Esophagus muscularis mucosa (tissue), 4 donors: ENCODE measurements at places on chromosomes 7 and 10.

DNA sequence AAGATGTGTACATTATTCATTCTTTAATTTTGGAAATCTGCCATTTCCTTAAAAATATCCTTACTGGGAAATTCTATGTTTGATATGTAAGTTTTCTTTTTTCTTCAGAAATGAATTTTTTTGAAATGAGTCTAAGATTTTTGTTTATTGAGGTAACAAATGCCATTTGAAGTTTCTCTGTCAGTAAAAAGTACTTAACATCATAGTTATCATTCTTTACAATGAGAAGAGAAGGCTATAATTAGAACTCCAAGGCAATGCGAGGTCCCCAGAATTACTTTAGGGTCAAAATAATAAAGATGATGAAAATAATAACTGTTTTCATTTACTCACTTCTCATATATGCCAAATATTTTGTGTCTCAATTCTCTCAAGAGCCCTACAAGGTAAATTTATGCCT, 37.0 kb upstream of the RHOBTB1 start:
- no peak for DNase-seq

- DNase-seq: no peak
Measured at GRCh38 chr10:124342821-124343170, 75.9 kb downstream of the OAT start.

DNA sequence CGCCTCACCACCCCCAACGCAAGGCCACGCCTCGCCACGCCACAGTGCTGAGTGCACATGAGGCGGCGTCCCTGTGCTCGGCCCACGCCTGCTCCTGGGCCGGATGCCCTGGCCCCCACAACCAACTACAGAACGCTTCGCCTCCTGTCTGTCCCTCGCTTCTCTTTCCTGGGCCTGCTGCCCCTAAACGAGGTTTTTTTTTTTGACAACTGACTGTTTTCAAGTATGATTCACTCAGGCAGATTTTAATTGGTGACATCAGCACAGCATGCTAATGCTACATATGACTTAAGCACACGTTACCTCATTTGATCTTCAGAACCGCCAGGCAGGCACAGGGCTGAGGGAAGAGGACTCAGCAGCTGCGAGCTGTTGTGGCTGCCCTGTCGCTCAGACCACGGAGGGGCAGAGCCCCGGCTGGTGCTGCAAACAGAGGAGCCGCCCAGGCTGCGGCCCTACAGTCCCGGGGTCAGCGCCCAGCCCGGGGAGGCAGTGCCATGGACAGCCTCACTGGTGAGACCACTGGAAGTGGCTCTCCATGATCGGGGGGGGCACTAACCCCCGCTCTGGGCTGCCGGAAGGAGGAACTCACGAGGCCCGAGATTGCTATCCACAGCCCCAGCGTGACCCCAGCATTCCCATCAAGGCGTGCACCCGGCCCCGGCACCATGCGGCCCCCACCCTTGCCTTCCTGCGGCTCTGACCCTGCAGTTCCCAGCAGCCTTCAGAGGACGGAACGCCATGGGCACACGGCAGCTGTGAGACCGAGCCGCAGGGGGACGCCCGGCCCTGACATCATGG, 212.8 kb downstream of the MAD1L1 start:
- DNase-seq: no peak

GRCh38 chr10:5600908-5601307, 65.5 kb downstream of the ASB13 start:
- DNase-seq: no peak

- no peak for DNase-seq
Measured at GRCh38 chr7:2387897-2388636, 15.3 kb upstream of the CHST12 start.

DNA sequence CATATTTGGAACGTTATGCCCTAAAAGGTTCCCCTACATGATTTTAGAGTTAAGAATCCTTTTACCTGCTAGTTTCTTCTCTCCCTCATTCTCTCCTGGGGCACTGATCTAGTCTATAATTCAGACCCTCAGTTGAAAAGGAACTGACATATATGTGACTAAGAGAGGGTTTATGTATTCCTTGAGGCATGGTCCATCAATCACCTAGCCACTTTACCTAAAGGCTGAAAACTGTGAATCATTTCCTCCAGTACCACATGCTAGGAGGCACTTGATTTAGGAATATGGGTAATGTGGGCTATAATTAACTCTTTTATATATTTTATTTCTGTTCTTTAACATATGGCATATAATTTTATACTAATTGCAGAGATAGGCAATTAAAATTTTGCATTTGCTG, 303.5 kb downstream of the BBS9 start:
- DNase-seq: no peak

DNA sequence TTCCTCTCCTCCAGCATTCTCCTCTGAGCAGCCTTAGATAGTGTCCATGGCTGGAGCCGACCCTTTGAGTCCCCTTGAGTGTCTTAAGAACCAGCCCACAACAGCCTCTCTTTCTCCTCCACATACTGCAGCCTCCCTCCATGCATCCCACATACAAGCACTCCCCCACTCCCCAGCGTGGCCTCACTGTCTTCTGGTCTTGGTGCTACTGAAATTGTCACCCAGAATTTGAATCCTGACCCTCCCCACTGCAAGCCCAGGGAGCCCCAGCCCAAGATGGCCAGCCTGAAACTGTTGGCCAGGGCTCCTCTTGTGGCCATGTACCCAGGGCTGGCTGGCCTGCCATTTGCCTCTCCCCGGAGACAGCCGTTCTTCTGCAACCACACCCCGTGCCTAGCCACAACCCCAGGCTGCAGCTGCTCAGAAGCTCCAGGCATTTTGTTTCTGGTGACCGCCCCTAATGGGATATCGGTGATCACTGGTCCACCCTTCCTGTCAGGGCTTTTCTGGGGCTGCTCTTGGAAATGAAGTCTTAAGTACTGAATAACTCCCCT, 18.8 kb upstream of the SH2D4B start:
- DNase-seq: no peak

- no peak for DNase-seq
Measured at GRCh38 chr10:110530131-110530831, 32.6 kb downstream of the DUSP5 start.

DNA sequence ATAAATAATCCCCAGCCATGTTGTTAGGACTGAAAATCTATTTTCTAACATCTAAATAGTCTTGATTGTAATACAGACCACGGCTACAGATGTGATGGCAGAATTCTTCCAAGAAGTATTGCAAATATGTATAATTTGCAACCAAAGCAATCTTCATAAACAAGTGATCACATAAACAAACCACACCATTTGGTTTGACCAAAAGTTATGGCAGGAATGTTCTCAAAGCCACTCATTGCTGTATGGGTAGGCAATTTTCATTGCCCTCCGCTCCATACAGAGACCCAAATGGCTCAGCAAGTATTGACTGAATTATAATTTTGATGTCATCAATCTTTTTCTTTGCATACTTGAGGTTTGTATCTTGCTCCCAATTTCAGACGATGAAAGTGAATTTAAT, 19.0 kb upstream of the RHOBTB1 start:
- no peak for DNase-seq

- DNase-seq: no peak
Measured at GRCh38 chr7:38328814-38329213, 55.4 kb upstream of the TARP start.

GRCh38 chr7:135747366-135747765, 1.2 kb downstream of the FAM180A start:
- DNase-seq: no peak

DNA sequence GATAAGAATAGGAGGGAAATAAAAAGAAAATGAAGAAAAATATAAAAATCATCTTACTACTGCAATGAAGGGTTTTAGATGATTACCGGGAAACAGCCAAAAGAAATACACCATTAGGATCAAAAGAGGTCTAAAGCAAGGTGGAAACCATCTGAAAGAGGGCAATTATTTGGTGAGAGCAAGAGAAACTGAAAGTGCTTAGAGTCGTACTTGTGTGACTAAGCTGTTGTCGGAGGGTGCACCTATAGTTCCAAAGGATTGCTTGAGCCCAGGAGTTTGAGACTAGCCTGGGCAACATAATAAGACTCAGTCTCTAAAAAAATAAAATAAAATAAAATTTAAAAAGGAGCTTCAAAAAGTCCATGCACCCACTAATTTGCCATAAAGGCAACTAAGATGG, 169.5 kb downstream of the DKK1 start:
- no peak for DNase-seq

DNA sequence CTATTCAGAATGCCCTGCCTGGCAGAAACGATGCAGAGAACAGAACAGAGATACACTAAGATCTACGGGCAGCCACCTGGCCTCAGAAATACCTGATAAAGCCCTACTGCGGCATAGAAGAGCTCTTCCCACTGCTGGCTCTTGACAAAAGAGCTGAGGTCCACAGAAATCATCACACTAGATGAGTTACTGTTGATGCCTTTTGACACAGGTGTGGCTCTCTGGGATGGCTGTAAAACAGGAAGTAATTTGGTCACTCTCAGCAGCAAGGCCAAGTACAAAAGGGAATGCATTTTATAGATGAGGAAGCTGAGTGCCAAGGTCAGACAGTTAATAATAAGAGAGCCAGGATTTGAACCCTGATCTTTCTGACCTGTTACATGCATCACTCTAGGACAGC, 35.0 kb upstream of the ACSL5 start:
- no peak for DNase-seq

- no peak for DNase-seq
Measured at GRCh38 chr10:79269443-79269842, 77.8 kb upstream of the PPIF start.

DNA sequence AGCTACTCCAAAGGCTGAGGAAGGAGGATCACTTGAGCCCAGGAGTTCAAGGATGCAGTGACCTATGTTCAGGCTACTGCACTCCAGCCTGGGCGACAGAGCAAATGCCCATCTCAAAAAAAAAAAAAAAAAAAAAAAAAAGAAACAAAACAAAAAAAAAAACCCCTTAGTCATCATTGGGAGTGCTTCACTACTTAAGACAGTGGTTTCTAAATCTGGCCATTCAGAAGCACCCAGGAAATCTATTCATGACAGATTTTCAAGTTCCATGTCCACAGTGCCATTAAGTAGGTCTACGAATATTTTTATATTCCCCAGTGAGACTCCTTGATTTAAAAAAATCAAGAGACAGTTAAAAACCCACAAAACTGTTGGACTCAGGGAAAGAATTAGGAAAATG, 182.9 kb downstream of the PIP4K2A start:
- DNase-seq: no peak
